ENCODE measurements at places on chromosomes 5 and 9.

- DNase-seq = no peak
Observed at GRCh38 chr5:61460471-61460870, 128.4 kb downstream of the ZSWIM6 start.

DNA sequence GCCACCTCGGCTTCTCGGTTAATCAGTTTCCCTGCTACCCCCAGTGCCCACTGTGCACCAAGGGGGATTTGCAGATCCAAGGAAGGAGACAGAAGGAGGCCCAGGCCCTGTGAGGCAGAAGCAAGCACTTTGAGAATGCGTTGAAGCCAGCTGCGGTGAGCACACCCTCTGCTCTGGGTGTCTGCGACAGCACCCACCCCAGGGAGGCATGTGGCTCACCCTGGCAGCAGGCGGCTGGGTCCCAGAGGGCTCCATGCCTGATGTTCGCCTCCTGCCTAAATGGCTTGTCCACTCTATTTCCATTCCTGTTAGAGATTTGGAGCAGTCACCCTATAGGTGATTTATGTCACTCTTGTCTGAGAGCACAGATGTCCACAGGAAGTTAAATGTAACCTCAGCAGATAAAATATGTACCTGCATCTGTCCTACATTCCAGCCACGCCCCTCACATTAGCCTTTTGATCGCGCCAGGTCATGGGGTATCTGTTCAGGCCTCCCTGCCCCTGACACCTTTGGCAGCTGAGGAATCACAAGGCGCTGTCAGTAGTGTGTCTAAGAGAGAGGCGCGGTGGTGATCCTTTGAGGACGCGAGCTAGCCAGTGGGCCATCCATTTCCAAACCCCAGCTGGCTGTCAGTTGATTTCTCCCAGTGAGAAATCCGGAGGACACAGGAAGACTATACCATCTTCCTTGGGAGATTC is 28.1 kb downstream of the PTGES2 start:
- DNase-seq = no peak

DNA sequence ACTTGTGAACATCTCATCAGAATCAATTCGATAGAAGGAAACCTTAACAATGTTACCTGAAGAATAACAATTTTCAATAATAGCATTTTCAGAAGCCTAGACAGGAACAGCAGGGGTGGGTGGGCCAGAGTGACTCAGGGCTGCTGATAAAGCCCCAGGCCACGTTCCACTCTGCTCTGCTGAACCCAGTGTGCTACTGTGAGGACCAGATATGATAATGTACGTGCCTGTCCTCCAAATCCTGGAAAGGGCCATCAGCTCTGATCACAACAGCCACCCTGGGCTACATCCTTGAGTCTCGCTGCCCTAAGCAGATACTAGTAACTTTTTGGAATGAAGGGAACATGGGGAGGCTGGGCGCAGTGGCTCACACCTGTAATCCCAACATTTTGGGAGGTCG is 91.3 kb downstream of the PRRT1B start:
- DNase-seq = no peak

- no peak for DNase-seq
Observed at GRCh38 chr5:6950860-6951259, 237.6 kb downstream of the TENT4A start.

GRCh38 chr9:38244971-38245370 is 147.5 kb upstream of the ALDH1B1 start:
- DNase-seq = no peak

DNA sequence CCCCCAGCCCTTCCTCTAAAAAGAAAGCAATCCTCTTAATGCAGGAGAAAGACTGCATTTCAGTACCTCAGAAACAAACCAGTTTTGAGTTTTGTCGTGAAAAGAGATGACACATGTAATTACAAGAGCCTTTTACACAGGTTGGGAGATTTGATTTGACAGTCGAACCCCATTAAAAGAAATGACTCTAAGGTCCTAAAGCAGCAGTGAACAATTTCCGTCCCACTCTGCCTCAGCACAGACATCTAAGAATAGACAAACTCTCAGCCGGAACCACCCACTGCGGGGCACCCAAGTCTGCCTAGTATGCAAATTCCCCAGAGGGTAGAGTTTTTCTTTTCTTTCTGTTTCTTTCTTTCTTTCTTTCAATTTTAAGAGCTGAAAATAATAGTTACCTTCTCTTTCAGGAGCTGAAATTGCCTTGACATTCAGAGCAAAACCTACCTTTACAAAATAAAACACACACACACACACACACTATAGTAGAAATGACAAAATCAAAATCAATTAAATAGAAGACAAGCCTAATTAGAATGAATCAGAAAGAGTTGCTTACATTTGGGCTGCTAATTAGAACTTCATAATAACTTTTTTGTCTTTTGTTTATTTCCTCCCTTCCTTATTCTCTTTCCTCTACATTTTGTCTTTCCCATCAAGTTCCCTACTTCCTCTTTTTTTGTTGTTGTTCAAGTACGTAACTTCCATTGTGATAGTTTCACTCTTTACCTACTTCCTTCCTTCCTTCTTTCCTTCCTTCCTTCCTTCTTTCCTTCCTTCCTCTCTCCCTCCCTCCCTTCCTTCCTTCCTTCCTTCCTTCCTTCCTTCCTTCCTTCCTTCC is 65.1 kb downstream of the BASP1 start:
- DNase-seq = no peak

GRCh38 chr9:76598981-76599380 is 140.0 kb downstream of the GCNT1 start:
- DNase-seq = no peak

GRCh38 chr5:68292316-68292715 is 76.8 kb downstream of the PIK3R1 start:
- DNase-seq = no peak

- DNase-seq = no peak
Observed at GRCh38 chr5:136034492-136034891, 5.7 kb downstream of the TGFBI start.

- no peak for DNase-seq
Observed at GRCh38 chr9:85416715-85417114, 325.0 kb downstream of the AGTPBP1 start.

DNA sequence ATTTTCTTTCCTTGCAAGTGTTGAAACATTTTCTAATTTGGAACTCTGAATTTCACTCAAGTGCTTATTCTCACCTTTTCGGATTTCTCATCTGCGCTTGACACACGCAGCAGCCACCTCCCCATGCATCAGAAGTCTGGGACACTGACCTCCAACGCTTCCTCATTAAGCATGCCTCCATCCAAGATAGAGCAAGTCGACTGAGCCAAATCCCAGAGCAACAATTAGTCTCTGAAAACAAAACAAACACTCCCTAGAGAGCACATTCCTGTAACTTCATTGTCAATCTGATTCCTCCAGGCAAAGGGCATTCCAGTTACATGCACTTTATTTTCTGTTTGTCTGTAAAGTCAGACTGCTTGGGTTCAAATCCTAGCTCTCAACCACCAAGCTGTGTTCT is 5.7 kb downstream of the CD180 start:
- no peak for DNase-seq

GRCh38 chr5:34517249-34517648 is 138.9 kb upstream of the RAI14 start:
- no peak for DNase-seq
